Smooth muscle cell of the brain vasculature (primary cell): ENCODE measurements at places on chromosomes 1 and 21.

GRCh38 chr1:44336668-44337067 is 18.4 kb downstream of the ERI3 start:
- DNase-seq: no peak

DNA sequence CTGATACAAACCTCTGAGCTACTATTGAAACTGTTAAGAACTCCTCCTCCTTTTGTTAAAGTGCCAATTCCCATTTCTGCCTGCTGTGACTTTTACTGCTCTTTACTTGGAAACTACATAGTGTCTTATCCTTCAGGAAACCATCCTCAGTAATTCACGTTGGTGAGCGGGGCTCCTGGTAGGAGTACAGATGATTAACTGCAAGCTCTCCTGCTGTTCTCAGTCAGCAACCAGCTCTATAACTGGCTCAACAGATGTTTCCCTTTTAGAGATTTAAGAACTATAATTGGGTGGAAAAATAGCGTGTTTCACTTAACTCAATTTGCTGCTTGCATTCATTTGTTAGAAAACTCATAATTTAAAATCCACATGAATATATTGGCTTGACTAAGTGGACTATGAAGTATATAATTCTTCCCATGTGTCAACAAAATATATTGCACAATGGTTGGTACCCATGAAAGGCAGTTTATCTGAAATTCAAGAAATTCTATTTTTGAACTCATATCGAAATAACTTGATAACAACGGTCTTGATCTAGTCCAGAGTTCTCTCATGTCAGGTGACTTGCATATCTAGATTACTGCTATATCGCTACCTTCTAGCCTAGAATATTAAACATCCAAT is 574.0 kb downstream of the KCNT2 start:
- no peak for DNase-seq

GRCh38 chr1:997713-997992 is 2.2 kb downstream of the HES4 start:
- no peak for DNase-seq

- no peak for DNase-seq
Observed at GRCh38 chr1:53066891-53067738, 5.1 kb downstream of the PODN start.

GRCh38 chr1:220291580-220291979 is 19.3 kb upstream of the RAB3GAP2 start:
- no peak for DNase-seq
